Stimulated activated CD8-positive, alpha-beta memory T cell treated with anti-CD3 and anti-CD28 coated beads, Interleukin-4, amount 100 ng/mL, for 1 hour (primary cell): ENCODE measurements at places on chromosomes 7 and 10.

DNA sequence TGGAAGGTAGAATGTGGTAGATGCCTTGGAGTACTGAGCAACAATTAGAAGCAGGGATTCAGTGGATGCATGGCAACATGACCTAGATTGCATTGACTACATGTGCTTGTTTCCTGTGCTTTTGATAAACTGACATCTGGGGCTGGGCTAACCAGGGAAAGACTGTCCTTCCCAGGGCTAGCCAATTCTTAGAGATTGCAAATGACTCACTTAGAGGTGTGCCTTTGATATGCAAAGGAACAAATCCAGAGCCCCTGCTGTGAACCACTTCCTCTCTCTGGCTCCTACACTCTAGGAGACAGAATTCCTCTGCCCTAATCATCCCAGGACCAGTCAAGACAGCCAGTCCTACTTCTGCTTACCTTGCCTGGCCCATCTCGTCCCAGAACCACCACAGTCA, 651.5 kb downstream of the LRMDA start:
- no peak for DNase-seq

- no peak for DNase-seq
These were observed 15.6 kb downstream of the SMKR1 start for GRCh38 chr7:129517931-129518330.

DNA sequence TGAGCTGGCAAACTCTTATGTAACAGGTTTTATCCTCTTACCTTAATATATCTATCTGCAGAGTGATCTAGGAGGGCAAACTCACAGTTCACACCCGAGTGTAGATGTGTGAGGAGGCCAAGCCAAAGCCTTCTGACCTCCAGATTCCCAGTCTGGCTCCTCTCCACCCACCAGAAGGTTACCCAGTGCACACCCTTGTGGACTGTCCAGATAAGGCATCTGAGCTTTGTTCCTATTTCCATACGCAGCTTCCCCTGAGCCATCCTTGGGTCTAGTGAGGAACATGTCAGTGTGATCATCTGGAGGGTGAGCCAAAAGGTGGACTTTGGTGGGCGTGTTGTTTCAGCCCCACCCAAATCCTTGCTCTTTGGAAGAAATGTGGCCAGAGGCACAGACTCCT, 203.0 kb upstream of the MEOX2 start:
- DNase-seq: no peak

- DNase-seq: no peak
These were observed 7.3 kb upstream of the CABCOCO1 start for GRCh38 chr10:61655335-61655851.

- DNase-seq: no peak
These were observed 126.7 kb downstream of the WDR11 start for GRCh38 chr10:120977897-120978296.
